Stimulated activated CD8-positive, alpha-beta memory T cell treated with anti-CD3 and anti-CD28 coated beads, Interleukin-4, amount 100 ng/mL, for 4 hours (primary cell): ENCODE measurements at places on chromosomes 4 and X.

- no peak for DNase-seq
Observed at GRCh38 chr4:48681856-48682255, 98.2 kb downstream of the FRYL start.

GRCh38 chrX:149511081-149511480, 6.0 kb upstream of the IDS start:
- no peak for DNase-seq

DNA sequence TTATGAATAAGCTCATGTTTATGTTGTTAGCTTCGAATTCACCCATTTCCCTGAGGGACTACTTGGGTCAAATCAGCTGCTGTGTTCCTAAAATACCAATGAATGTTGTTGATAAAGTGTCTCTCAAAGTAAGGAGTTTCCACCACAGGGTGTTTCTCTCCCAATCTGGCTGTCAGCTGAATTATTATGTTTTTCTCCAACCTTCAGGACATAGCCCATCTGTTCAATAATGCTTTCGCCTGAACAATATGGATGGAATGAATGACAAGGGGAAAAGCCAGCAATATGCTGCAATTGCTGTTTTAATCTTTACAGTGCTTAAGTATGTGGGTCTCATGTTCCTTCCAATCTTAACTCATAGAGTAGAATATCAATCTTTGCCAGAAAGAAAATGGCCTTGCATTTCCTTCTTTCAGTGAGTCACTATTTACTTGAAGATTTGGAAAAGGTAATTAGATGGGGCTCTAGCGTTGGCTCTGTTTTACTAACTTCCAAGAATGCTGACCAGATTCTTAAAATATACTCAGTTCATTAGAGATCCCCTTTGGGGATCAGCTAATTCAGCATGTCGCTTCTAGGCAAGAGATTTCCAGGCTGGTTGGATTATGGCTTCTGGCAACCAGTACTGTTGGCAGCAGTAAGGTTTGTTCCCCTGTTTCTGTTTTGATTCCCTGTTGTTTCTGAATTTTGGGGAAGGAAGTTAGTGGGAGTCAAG, 410.5 kb downstream of the PPP3CA start:
- DNase-seq, result no peak

GRCh38 chrX:55813150-55813549, 95.6 kb downstream of the RRAGB start:
- no peak for DNase-seq

DNA sequence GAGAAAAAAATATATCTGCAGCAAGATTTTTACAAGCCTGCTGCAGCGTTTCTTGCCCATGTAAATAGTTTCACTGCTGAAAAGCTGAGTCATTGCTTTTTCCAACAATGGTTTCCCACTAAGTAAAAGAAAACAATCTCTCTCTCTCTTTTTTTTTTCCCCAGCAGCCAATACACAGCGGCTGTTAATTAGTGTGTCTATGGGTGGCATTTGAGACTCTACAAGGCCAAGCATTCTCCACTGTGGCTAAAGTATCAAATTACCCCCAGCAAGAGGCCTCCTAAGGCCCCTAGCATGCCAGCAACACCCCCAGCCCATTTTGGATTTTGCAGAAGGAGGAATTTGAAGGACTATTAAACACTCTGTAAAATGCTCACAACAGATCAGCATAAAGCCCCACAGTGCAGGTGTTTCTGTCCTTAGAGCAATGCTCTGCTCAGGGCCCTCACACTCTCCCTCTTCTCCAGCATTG, 837.4 kb downstream of the TRIML1 start:
- no peak for DNase-seq

DNA sequence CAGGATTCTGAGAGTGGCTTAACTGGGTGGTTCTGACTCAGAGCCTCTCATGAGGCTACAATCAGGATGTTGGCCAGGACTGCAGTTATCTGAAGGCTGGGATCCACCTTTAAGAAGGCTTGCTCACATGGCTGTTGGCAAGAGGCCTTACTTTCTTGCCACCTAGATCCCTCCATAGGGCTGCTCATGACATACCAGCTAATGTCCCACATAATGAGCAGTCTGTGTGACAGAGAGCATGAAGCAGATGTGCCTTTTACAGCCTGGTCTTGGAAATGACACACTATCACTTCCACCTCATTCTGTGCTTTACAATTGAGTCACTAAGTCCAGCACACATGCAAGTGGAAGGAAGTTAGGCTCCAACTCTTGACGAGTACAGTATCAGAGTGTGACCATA, 4.3 kb upstream of the RBM3 start:
- DNase-seq, result no peak

DNA sequence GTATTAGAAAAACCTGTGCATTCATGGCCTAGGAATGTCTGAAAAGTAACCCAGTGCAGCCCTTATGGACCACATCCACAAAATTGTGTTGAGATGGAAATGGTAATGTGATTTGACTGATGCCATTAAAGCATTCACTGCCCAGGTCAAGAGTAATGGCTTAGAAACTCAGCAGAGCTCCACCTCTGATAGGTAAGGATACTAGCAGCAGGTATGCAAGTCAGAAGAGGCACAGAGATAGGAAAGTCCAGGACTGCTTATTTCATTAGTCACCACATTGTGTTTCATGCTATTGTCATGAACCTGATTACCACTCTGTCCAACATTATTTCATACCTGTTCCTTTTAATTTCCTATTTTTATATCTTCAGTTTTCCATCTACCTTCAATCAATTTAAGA, 2042.2 kb downstream of the ARAP2 start:
- DNase-seq, result no peak

DNA sequence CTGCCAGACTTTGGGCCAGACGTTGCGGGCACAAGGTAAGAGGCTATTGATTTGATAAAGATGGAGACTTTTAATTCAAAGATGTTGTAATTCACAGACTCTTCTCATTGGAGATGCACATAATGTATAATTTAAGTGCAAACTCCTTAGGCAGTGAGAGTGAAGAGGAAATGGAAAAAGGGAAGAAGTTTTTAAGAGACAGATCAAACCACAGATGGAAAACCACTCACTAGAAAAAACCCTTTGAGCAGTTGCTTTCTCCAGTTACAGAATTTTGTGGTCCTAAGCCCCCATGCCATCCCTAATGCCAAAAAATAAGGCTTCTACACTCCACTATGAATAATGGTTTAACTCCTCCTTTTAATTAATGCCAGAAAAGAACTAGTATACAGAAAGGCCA, 977.1 kb upstream of the PRKX start:
- no peak for DNase-seq

GRCh38 chrX:123422875-123423274, 238.8 kb downstream of the GRIA3 start:
- no peak for DNase-seq

GRCh38 chr4:119517361-119518229, 111.0 kb downstream of the PDE5A start:
- DNase-seq, result no peak

- DNase-seq, result no peak
Observed at GRCh38 chr4:168651374-168651773, 154.5 kb downstream of the PALLD start.

- no peak for DNase-seq
Observed at GRCh38 chr4:127936974-127937373, 28.0 kb downstream of the MFSD8 start.
